ENCODE measurements at places on chromosomes 3 and 15.

- DNase-seq: no peak
Measured at GRCh38 chr3:26636096-26636727, 13.6 kb downstream of the LRRC3B start.

- no peak for DNase-seq
Measured at GRCh38 chr3:62824965-62825592, 50.1 kb downstream of the CADPS start.

DNA sequence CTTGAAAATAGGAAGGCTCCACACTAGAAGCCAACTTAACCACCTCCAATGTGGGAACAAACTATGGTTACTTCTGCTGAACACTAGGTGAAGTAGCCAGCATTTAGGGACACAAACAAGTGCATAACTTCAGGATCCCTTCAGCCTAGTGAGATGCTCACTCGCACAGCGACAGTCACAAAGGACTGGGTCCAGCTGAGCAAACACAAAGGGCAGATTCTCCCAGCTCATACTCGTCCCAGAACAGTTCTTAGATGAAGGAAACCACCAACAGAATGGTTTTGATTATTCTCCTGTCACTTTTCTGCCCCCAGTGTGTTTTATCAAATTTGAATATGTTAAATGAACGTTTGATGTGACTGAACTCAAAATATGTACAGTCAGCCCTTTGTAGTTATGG is 201.6 kb downstream of the KCNAB1 start:
- DNase-seq: no peak

DNA sequence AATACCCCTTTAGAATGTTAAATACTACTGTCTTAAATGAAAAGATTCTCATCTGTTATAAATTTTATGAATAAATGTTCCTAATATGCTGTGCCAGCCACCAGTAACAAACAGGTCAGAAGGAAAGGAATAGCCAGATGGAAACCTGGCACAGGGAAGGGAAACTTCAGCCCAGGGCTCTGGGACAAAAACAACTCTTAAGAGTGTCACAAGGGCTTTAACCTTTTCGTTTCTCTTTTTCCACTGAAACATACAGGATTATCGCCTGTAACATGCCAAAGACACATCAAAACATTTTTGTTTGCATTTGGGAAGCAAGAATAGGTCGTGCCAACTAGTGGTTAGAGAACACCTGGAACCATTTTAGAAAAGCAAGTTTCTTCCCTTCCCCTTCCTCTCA is 109.0 kb upstream of the NEDD4 start:
- no peak for DNase-seq

DNA sequence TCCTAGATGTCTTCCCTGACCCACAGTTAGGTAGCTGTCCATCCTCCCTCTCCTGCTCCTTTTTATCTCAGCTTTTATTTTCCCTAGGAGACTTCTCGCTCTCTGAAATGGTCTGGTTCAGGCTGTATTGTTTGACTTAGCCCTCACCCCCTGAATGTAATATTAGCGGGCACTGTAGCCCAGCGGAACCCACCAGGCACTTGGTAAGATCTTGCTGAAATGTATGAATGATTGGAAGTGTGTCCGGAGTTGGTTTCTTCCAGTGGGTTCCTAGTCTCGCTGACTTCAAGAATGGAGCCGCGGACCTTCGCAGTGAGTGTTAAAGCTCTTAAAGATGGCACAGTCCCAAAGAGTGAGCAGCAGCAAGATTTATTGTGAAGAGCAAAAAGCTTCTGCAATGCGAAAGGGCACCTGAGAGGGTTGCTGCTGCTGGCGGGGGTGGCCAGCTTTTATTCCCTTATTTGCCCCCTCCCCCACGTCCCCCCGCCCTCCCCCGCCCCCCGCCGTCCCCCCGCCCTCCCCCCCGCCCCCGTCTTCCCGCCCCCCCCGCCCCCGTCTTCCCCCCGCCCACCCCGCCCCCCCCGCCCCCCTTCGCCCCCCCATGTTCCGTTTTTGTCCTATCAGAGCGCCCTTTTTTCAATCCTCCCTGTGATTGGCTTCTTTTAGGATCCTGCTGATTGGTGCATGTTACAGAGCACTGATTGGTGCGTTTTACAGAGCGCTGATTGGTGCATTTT is 694 bp upstream of the EEFSEC start:
- no peak for DNase-seq

DNA sequence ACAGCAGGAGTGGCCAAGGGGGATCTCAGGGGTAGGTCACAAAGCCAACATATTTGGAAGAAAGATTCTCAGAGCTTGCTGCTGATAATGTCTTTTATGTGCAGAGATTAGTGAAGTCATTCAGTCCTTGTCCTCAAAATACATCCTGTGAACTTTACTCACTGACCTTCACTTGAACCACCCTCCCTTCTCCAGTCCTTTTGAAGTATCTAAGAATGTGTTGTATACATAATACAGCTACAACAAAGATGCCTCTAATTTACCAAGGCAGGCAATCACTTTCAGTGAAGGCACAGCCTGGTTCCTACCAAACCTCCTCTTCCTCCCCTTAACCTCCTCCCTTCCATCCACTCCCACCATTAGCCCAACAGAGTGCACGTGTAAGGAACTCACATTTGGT is 38.3 kb downstream of the ETV5 start:
- no peak for DNase-seq

GRCh38 chr3:114194750-114195149 is 15.9 kb upstream of the DRD3 start:
- no peak for DNase-seq

GRCh38 chr3:4408958-4409357 is 58.1 kb downstream of the SUMF1 start:
- DNase-seq: no peak

DNA sequence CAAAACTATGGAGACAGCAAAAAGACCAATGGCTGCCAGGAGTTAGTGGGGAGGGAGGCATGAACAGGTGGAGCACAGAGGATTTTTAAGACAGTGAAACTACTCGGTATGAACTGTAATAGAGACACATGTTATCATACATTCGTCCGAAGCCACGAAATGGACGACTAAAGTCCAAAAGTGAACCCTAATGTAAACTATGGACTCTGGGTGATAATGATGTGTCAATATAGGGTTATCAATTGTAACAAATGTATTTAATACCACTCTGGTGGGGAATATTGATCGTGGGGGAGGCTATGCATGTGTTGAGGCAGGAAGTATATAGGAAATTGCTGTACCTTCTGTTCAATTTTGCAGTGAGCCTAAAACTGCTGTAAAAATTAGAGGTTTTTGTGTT is 107.0 kb downstream of the CPN2 start:
- DNase-seq: no peak

DNA sequence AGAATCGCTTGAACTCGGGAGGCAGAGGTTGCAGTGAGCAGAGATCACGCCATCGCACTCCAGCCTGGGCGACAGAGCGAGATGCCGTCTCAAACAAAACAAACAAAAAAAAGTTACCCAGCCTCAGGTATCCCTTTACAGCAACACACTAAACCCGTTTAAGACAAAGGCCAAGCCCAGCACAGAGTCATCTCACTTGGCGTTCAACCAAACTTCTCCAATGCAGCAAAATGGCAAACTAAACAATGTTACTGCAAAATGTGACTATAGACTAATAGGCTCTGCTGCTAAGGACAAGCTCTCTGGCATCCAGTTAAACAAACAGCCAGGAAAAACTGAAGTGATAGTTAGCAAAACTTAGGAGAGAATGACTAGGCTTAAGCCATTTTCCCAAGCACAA is 6.4 kb upstream of the FAM219B start:
- no peak for DNase-seq

- no peak for DNase-seq
Measured at GRCh38 chr15:48330105-48330785, 984 bp upstream of the DUT start.

GRCh38 chr15:28075573-28075972 is 23.5 kb downstream of the OCA2 start:
- DNase-seq: no peak

DNA sequence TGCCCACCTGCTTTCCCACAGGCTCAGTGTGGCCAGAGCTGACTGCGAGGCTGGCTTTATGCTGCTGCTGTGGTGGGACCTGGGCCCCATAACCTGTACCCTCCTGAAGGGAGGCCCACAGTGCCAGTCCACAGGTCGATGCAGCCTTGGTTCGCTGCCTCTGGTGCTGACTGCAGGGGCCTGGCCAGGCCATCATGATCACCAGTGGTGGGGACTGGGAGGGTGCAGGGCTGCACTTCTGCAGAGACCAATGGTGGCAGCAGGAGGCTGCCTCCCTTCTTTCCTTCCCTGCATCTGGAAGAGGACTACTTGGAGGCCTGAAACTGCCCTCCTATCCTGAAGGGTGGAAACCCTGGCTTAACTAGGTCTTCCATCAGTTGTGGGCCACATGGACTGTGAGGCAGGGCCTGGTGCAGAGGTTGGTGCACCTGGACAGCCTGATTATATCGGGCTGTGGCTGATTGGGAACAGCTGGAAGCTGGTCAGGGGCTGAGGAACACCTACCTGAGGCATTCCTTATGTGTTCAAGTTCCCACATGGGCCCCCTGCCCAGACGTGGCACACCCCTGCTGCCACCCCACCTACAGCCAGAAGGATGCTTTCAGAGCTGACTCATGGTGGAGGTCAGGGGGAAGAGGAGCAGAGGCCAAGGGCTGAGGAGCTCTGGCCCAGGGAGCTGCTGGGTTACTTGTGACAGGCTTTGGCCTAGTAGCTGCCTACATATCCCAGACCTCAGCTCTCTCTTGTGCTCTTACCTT is 29.8 kb downstream of the POMGNT2 start:
- DNase-seq: no peak

- DNase-seq: no peak
Measured at GRCh38 chr3:148023994-148024393, 614.8 kb downstream of the ZIC1 start.

GRCh38 chr3:60609446-60609845 is 641.8 kb downstream of the FHIT start:
- DNase-seq: no peak

- no peak for DNase-seq
Measured at GRCh38 chr3:101200461-101200860, 119.9 kb downstream of the IMPG2 start.

DNA sequence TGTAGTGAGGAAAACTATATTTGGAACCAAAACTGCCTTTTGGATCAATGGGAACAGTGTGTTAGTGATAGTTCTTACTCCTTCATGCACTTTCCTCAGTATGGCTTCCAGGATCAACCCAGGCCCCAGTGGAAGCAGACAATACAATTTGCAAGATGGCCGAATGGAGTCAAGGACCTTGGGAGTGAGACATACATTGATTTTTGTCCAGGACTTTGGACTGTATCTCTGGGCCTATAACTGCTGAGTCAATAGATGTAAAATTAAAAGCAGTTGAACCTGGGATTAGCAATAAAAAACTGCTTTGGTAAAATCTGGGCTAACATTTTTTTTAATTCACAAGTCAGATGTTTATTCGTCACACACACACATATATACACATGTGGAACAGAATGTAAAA is 1.8 kb downstream of the ARRDC4 start:
- no peak for DNase-seq

- DNase-seq: no peak
Measured at GRCh38 chr3:139978966-139979365, 44.0 kb downstream of the CLSTN2 start.

DNA sequence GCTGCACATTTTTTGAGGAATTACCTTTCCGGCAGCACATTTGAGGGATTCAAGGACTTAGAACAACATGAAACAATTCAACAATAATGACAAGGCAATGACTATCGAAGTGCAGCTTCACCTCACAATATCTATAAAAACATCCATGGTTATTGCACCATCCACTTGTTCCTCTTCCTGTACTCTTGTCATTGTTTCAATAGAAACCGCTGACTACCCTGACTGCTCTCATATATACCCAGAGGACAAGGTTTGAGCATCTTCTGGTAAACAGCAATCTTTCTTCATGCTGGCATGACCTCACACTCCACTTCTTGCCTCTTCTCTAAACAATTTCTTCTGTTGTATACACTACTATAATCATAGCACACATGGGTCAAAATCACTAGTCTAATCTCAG is 864.9 kb downstream of the FHIT start:
- DNase-seq: no peak

DNA sequence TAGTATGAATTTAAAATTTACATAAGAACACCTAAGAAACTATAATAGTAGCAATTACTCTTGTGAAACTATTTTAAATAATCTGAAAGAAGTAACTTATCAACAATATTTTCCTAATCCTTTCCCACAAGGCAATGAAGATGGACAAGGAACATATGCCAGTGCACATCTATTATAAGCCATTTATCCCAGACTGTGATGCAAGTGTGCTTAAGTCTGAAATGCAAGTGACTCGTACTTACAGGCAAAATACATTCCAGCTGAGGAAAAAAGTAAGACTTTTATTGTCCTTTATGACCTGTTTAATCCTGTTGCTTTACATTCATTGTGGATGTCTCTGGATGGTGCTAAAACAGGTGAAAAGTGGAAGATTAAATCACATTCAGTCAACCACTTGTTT is 709.4 kb downstream of the ZNF385D start:
- no peak for DNase-seq

- DNase-seq: no peak
Measured at GRCh38 chr15:63836579-63836978, 2.8 kb upstream of the HERC1 start.

GRCh38 chr3:190227064-190227463 is 95.2 kb downstream of the CLDN1 start:
- peak; percentile 37 for DNase-seq

GRCh38 chr3:190532731-190533203 is 18.9 kb downstream of the IL1RAP start:
- DNase-seq: peak; percentile 36

Measured in suppressor macrophage treated with lipopolysaccharide for 4 hours (primary cell).